ENCODE measurements at places on chromosomes 13 and 19.
A peak's percentile ranks its signal among the peaks of the same experiment; 100 is the strongest.

GRCh38 chr13:51534041-51534817 lies 50.0 kb upstream of the WDFY2 start:
- DNase-seq = peak; percentile 4

DNA sequence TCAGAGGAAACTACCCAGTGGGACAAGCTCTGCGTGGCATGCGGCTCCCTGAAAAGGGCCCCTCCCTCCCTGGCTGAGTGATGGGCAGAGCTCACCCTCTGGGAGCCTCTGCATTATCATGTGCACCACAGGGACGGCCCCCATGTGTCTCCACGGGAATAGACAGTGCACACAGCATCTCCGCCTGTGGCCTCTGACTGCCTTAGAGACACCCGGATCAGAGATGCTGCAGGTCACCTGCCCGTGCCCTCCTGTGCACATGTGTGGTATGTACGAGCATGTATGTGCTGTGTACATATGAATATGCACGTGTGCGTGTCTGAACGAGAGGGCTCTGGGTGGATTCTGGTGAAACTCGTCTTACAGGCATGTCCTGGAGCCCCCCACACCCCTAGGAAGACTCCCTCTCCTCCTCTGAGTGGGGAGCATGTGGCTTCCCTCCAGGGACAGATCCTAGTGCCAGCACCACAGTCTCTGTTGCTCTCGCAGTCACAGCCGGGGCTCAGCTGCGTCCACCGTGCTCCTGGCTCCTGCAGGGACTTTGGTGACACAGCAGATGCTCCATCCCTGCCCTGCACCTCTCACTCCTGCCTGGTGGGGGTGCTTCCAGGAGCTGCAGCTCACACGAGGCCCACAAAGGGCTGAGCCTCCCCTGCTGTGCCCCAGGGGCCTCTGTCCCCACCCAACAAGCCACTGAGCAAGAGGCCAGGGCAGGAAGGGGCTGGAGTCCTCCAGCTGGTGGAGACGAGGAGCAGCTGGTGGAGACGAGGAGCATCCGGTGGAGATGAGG lies 19.6 kb downstream of the C13orf46 start:
- no peak for DNase-seq

GRCh38 chr13:68081061-68081460 lies 850.9 kb upstream of the PCDH9 start:
- DNase-seq = no peak

GRCh38 chr13:73715911-73716510 lies 418.2 kb downstream of the KLF12 start:
- no peak for DNase-seq

Data from stimulated activated naive B cell treated with anti-CD40 and anti-IgM and Interleukin-4, amounts not matched to agents 10 μg/mL and 1 μg/mL and 100 μg/mL, for 72 hours (primary cell).